ENCODE measurements at places on chromosomes 5 and 9.

DNA sequence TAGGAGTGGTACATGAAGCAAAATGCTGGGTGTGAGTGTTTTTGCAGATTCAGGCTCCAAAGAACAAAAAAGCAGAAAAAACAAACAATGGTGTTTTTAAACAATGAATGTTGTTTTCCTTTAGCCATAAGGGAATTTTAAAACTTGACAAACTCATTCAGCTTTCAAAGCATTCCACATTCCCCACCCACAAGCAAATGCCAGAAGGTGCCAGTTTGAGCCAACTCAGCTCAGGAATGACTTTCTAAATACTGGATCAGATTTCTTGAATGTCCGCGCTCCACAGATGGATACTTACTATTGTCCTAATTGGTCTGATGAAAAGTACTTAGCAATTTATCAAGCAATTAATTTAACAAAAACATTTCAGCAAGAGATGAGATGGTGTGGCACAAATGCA, 12.9 kb upstream of the MOB3B start:
- DNase-seq: no peak

DNA sequence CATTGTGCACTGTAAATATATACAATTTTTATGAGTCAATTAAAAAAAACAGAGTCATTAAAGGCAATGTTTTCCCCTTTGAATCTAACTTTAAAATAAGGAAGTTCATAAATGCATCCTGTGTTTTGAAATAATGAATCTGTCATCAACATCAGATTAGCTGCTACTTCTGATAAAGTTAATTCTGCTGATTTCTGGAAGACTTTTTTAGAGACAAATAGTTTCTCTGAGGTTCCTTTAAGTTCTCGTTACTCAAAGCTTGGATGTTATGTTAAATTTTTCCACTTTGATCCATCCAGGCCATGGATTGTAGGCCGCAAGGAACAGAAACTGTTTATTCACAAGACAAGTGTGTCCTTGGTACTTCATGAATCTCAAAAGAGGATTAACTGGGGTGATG, 115.5 kb downstream of the CARTPT start:
- DNase-seq: no peak

- DNase-seq: no peak
These were observed 50.3 kb downstream of the MOCS2 start for GRCh38 chr5:53059281-53059680.

DNA sequence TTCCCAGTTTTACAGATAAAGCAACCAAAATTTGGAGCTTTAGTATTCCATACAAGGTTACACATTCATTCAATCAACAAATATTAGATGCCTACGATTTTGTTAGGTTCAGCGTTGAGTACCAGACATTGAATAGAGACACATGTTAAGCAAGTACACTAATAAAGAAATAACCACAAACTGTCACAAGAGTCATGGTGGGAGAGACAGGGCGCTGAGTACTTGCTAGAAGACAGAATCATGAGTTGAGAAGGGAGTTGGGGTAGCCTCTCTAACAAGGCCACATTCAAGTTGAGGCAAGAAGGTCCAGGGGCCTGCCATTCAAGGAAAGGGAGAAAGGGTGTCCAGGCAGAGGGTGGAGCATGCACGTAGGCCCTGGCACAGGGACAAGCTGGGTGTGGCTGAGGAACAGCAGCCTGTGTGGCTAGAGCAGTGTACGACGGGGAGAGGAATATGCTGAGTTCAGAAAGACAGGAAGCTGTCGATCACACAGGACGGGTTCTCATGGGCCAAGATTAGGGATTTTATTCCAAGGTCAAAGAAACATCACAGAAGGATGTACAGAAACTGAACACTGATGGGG, 17.0 kb downstream of the CDK5RAP2 start:
- no peak for DNase-seq

GRCh38 chr9:93093127-93093876, 2.7 kb upstream of the CARD19 start:
- DNase-seq: no peak

- DNase-seq: no peak
These were observed 654 bp upstream of the TUT7 start for GRCh38 chr9:86354818-86355309.

GRCh38 chr5:40813698-40814281, 15.6 kb upstream of the PRKAA1 start:
- DNase-seq: no peak

- DNase-seq: peak; percentile 5
These were observed 267.0 kb downstream of the EBF1 start for GRCh38 chr5:158832731-158833130.

GRCh38 chr5:138869763-138870500, 5.2 kb downstream of the LRRTM2 start:
- no peak for DNase-seq

- DNase-seq: no peak
These were observed 162.0 kb upstream of the SNX2 start for GRCh38 chr5:122612901-122613300.

DNA sequence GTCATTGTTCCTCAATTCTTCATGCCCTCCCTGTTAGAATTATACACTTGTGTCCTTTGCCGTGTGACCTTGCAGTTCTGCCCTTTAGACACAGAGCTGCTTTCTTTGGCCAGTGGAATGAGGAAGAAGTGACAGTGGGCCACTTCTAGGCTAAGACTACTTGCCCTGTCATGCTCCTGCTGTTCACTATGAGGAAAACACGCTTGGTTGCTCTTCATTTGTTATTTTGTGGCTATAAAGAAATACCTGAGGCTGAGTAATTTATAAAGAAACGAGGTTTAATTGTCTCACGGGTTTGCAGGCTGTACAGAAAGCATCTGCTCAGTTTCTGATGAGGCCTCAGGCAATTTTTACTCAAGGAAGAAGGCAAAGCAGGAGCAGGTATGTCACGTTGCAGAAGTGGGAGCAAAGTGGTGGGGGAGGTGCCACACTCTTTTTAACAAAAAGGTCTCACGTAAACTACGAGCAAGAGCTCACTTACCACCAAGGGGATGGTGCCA, 279.1 kb upstream of the DMAC1 start:
- DNase-seq: no peak

DNA sequence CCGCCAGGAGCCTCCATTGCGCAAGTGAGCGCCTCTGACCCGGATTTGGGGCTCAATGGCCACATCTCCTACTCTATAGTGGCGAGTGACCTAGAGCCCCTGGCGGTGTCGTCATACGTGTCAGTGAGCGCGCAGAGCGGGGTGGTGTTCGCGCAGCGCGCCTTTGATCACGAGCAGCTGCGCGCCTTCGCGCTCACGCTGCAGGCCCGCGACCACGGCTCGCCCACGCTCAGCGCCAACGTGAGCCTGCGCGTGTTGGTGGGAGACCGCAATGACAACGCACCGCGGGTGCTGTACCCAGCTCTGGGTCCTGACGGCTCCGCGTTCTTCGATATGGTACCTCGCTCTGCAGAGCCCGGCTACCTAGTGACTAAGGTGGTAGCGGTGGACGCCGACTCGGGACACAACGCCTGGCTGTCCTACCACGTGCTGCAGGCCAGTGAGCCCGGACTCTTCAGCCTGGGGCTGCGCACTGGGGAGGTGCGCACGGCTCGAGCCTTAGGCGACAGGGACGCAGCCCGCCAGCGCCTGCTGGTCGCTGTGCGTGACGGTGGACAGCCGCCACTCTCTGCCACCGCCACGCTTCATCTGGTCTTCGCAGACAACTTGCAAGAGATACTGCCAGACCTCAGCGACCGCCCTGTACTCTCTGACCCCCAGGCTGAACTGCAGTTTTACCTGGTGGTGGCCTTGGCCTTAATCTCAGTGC, 1.9 kb downstream of the PCDHGB6 start:
- no peak for DNase-seq

DNA sequence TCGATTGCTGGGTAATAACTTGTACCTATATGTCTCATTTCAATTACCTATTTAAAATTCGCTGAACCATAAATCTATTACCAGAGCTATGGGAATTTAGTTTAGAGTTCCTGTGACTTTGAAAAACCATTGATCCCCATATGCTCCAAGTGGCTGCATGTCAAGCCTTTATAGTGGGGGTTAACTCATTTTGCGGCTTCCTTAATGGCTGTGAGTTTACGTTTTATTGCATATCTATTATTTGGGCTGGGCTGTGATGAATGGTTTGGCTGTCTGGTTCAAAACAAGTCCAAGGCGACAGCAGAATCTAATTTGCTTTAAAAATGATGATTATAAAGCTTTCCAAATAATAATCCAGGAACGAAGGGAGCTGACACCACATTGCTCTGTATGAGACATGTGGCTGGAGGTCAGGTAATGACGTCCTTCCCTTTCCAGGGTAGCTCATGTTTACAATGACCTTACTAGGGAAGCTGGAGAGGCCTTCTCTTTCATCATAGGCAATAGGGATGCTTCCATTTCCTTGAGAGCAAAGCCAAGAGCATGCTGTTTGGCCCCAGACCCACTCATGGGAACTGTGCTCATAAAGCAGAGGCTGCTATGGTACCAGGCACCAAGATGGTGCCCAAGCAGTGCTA, 258.3 kb downstream of the HSPA4 start:
- no peak for DNase-seq

GRCh38 chr5:73363911-73364730, 84.5 kb downstream of the FOXD1 start:
- peak; percentile 54 for DNase-seq

DNA sequence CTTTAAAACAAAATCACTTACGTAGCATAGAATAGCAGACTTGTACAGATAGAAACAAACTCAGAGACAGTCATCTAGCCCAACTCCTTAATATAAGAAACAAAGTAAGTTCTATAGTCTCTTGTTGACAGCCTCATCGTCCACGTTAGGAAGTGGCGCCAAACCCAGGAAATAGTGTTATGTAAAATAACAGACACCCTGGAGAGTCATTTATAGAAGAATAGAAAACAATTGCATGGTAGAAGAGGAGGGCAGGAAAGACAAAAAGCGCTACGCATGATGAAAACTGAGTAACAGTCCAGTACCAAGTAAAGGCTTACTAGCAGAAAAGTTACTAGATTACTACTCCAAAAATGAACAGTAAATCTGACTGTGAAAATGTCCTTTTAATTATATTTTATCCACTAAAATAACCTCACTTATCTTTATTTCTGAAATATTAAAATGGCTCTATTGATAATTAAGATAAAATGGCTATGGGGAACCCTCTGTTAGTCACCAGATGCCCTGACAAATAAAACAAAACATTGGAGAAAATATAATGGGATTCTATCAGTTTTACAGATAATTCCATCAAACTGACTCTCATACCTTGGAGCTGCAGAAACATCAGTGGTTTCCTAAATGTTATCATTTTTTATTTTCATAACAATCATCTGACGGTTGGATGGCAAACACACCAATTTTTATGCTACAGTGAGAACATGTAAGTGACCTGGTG, 434.0 kb upstream of the C9orf72 start:
- no peak for DNase-seq

DNA sequence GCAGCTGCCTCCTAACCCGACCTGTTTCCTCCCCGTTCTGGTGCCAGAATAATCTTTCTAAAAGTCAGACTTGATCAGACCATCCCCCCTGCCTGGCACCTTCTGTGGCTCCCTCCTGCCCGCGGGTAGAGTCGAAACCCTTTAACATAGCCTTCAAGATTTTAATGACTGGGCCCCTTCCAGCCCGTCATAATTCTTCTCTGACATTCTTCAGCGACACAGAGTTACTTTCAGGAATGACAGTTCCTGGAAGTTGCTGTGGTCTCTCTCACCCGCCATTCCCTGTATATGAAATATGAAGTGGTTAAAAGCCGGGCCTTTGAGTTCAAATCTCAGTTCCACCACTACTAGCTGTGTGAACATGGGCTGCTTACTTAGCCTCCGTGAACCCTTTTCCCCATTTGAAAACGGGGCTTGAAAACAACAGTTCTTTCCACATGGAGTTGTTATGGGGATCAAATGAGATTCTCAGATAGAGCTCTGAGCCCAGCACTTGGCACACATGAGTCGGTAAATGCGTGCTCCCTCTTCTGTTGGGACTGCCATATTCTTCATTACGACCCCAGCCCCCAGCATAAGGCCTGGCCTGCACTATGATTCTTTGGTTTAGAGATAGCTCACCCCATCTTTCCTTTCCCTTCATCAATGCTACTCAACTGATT, 737 bp downstream of the NANS start:
- no peak for DNase-seq

DNA sequence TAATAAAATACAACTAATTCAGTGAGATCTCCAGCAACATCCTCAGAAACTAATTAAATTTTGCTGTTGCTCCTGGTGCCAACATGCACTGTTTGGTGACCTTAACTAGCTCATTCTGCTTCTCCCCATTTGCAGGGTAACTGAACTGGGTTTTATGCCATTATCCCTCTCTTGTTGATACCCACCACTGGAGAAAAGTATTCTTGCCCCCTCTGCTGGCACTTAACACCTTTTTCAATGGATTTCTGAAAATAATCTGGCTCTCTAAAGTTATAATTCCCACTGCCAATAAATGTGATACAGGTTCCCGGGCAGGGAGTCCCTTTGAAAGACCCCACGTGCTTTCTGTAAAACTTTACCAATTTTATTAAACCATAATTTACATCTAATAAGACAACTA, 394.3 kb downstream of the OSTF1 start:
- DNase-seq: no peak

- DNase-seq: no peak
These were observed 8.9 kb downstream of the PITX1 start for GRCh38 chr5:135024956-135025729.

DNA sequence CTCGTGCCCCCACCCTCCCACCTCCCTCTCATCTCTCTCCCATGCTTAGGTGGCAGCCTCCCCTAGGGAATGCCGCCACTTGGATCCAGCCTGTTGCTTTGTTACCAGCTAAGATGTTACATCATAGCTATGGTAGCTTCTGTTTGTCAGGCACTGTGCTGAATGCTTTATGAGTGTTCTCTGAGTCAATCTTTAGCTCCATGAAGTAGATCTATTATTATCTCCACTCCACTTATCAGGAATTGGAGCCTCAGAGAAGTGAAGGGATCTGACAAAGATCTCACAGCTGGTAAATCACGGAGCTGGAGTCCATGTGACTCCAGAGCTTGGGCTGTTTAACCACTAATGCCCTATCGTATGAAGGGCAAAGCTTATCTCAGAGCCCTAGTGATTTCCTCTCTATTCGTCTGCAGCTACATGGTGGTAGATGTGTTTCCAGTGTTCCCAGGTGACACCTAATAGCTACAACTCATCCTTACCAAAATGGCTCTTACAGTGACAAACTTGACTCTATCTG, 54.1 kb downstream of the GARNL3 start:
- no peak for DNase-seq

- no peak for DNase-seq
These were observed 59.0 kb downstream of the BASP1 start for GRCh38 chr5:17276445-17276844.

GRCh38 chr5:165892383-165892782, 2387.0 kb downstream of the MAT2B start:
- DNase-seq: no peak

GRCh38 chr5:149040421-149040820, 22.4 kb downstream of the SH3TC2 start:
- DNase-seq: no peak

GRCh38 chr9:77892955-77893514, 138.6 kb downstream of the GNAQ start:
- DNase-seq: no peak

Measured in AG09319 (cell line).